ENCODE measurements at places on chromosomes 5 and 9.

- DNase-seq = no peak
Measured at GRCh38 chr5:21810737-21811316, 1042.3 kb downstream of the CDH12 start.

GRCh38 chr9:108813951-108814601 is 41.7 kb downstream of the ACTL7B start:
- no peak for DNase-seq

- DNase-seq = no peak
Measured at GRCh38 chr5:140576776-140577201, 12.2 kb downstream of the SLC35A4 start.

GRCh38 chr5:110077147-110077546 is 387.4 kb downstream of the MAN2A1 start:
- DNase-seq = no peak

GRCh38 chr9:95505072-95505716 is 11.6 kb downstream of the PTCH1 start:
- DNase-seq = no peak

- DNase-seq = no peak
Measured at GRCh38 chr9:7147121-7148090, 389.6 kb downstream of the KDM4C start.

GRCh38 chr5:5602554-5602953 is 180.1 kb downstream of the ICE1 start:
- no peak for DNase-seq

DNA sequence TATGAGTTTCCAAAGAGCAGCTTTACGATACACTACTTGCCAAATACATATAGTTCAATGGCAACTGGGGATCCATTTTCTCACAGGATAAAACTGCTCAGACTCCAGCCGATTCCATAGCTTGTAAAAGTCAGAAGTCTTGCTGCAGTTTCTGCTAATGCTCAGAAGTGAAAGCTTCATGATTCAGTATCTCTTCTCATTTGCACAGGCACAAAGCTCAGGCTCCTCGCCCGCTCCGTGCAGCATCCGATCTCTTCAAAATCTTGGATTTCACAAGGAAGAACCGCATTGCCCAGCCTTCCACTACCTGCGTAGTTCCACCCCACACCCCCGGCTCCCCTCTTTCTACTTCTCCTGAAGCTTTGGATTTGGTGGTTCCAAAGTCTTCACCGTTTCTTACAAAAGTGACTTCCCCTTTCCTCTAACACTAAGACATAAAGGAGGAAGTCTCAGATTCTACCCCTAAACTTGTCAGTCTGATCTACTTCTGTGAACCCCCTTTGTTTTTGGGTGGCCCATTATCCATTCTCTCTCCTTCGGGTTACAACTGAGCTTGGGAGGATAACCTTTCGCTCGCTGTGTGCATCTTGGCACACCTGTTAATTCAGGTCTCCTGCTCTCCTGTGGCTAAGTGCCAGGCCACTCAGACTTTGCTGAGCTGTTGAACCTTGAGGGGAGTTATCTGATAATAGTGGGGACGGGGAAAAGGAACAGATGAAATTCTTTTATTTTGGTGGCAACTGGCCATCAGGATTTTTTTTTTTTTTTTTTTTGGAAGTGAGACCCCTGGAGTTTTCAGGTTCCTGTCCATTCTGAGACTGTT is 194.1 kb downstream of the GNA14 start:
- no peak for DNase-seq

DNA sequence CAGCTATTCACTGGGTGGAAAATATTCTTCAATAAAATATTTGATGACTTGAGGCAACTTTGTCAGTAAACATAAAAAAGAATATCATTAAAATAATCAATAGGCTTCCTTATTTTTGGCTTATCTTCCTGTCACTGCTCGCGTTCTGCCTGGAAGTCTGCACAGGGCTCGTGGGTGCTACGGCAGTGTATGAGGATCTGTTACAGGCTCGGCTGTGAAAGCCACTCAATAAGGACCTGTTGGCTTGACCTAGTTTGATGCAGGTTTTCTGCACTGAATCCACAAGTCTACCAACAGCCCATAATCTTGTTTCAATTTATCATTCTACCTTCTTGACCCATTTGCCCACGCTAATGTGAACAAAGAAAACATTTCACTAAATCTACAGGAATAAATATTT is 97.2 kb downstream of the PDZD2 start:
- no peak for DNase-seq

DNA sequence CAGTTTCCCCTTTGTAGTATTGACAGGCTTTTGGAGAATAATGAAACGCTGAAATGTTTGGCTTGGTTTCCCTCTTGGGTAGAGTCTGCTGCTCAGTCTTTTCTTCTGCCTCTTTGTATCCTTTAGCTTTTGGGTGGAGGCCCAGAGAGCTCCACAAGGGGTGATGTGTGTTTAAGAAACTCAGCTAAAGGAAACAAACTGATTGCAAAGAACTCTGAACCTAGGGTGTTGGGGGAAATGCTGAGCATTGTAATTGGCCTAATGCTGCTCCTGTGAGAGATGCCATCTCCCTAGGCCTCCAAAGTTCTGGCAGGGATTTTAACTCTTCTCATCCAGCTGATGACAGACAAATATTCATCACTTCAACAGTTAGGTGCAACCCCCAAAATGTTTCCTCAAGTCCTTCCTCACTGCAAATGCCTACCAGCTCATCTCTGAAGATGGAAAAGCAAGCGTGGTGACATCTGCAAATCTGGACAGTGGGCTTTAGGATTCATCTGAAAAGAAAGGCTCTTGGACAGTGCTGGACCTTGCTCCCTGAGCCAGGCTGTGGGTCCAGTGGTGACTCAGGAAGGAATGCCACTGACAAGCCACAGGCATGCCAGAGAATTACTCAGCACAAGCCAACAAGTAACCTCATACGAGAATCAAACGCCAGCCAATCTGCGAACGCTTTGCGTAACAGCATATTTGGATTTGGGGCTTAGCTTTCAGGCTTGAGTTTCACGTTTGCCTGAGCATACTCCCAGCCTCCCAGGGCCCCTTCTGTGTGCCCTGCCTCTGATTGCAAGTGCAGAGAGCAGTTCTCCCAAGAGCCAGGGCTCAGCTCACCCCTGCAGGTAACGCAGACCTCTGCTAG is 30.5 kb upstream of the ZSWIM6 start:
- no peak for DNase-seq

DNA sequence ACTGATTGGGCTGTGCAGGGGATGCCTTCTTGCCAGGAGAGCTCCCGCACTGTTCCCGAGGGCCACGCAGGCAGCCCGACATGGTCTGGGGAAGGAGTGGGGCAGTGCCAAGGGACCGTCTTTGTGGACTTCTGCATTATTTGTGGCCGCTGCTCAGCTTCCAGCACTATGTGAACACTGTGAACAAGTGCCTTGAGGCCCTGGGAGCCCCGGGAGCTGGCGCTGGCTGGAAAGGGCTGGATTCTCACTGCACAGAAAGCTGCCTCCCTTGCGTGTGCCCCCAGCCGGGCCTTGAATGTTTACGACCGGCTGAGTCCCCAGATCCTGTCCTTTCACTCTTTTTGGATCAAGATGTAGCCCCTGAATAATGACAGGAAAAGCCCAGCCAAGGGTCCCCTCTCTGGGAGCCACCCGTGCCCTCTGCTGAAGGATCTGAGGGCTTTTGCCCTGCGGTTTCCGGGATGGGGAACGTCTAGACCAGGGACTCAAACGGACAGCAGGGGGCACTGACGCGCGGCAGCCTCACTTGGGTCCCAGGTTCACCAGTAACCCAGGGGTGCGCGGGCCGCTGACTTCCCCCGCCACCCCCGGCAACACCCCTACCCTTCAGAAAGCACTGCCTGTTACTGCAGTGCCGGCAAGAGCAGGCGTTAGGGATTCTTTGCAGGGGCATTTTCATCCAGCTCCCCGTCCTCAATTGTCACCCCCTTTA is 98.9 kb upstream of the FCN2 start:
- DNase-seq = no peak

DNA sequence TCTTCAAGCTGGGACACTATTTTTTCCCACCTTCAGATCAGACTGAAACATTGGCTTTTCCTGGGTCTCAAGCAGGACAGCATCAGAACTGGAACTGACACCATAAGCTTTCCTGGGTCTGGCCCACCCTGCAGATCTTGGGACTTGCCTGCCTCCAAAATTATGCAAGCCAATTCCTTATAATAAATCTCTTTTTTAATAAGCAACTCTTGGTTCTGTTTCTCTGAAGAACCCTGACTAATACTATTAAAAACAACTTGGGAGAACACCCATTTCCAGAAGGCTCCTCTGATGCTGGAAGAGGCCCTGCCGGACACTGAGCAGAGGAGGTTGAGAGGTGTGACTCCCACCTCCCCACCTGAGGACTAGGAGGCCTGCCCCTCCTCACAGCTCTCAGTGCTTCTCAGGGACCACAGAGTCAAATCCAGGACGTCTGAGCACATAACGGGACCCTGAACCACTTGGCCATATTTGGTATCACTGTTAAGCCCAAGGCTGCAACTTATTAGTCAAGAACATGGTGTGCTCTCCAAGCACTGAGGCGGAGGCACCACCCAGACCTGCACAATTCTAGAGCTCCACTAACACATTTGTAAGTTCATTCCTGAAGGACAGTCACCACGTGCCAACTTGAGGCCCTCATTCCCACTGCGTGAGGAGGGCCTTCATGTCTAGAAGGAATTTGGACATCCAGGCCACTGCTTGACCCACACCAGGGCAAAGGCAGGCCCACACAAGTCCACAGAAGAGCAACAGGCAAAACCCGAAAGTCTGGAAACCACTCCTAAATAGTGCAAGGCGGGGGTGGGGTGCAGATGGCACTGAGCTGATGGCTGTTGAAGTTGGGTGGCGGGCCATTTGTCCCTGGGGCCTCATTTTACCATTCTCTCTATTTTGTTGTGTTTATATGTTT is 9.5 kb downstream of the SHC3 start:
- no peak for DNase-seq

- DNase-seq = peak; percentile 83
Measured at GRCh38 chr9:129131300-129132145, 20.3 kb downstream of the PTPA start.

GRCh38 chr9:135290086-135290485 is 189.5 kb upstream of the PPP1R26 start:
- no peak for DNase-seq

- DNase-seq = no peak
Measured at GRCh38 chr5:80411589-80412219, 3.8 kb downstream of the ZFYVE16 start.

All from activated CD4-positive, alpha-beta T cell treated with anti-CD3 and anti-CD28 coated beads, Interleukin-2, amount 50 U/mL, for 4 hours (primary cell).